ENCODE measurements at places on chromosomes 4 and X. TPM values are rescaled to one million over a fixed set of nuclear protein-coding genes. Genes with fewer than 3 reads are reported as not detected.

- no peak for DNase-seq
These were observed 3.6 kb upstream of the SPP1 start for GRCh38 chr4:87971866-87972265.

DNA sequence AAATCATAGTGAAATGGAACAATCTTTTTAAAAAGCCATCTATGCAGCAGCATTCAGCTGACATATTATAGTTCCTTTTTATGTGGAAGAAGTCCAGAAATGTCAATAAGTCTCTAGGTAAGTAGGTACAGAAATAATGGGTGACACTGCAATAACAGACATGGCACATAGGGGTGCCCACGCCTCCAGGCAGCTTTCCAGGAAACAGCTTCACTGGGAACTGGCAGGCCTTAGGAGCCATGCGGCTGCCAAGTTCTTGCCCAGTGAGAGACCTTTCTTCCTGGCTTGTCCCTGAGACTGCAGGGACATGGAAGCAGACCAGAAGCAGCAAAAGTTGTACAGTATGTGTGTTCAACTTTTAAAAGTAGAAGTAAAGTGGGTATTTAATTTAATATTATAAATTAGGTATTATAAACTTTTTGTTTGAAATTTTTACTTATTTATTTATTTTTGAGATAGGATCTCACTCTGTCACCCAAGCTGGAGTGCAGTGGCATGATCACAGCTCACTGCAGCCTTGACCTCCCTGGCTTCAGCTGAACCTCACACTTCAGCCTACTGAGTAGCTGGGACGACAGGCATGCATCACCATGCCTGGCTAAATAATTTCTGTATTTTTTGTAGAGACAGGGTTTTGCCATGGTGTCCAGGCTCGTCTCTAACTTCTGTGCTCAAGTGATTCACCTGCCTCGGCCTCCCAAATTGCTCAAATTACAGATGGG is 12.1 kb upstream of the ETNPPL start:
- no peak for DNase-seq

DNA sequence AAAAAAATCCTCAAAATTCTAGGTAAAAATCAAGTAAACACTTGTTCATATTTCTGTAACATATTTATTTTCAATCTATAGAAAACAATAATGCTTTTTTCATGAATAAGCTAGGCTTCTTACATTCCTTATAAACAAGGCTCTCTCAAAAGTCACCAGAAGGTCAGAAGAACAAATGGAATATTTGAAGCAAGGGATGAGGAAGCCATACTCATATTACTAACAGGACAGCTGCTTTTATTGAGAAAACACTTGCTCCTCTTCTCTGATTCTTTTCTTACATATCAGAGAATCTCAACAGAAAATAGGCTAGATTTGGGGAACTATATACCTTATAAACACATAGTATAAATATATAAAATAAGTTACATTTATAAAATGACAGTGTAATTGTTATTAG is 67.9 kb downstream of the METTL14 start:
- DNase-seq, result no peak

- no peak for DNase-seq
These were observed 598.4 kb upstream of the FAM241A start for GRCh38 chr4:111546881-111547280.

DNA sequence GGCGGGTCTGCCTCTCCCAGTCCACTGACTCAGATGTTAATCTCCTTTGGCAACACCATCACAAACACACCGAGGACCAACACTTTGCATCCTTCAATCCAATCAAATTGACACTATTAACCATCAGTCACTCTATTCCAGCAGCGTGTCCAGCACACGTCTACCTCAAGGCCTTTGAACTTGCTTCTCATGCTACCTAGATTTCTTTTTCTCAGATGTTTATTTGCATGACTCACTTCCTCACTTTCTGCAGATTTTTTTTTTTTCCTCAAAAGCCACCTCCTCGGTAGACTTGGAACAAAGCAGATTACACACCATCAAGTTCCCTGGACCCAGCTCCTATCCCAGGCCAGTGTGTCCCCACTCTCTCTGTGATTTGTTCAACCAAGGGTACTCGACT is 49.5 kb downstream of the SUPT20HL2 start:
- DNase-seq, result no peak

DNA sequence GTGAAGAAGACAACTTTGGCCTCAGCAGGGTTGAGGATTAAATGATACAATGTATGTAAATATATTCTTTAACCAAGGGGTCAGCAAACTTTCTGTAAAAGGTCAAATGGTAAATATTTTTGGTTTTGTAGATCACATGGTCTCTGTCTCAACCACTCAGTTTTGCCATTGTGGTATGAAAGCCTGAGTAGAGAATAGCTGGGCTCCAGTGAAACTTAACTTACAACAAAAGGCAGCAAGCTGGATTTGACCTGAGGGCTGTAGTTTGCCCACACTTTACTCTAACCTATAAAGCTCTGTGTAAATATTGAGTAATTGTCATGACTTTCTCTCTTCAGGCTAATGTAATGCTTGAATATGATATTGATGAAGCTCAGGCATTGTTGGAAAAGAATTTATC is 19.6 kb downstream of the VBP1 start:
- peak; percentile 15 for DNase-seq

DNA sequence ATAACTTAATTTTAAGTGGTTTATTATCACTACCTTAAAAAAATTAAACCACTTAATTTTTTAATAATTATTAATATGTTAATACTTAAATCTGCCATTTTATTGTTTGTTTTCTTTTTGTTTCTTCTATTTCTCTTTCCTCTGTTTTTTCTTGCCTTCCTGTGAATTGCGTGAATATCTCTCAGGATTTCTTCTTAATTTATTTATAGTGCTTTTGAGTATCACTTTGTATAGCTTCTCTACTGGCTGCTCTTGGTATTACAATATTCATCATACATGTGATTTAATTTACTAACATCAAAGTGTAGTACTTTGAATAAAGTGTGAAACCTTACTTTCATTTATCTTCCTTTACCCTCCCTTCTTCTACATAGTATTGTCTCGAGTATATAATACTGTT is 349.5 kb upstream of the CPXCR1 start:
- no peak for DNase-seq

GRCh38 chr4:163606896-163607691 is 112.6 kb downstream of the TMA16 start:
- no peak for DNase-seq

DNA sequence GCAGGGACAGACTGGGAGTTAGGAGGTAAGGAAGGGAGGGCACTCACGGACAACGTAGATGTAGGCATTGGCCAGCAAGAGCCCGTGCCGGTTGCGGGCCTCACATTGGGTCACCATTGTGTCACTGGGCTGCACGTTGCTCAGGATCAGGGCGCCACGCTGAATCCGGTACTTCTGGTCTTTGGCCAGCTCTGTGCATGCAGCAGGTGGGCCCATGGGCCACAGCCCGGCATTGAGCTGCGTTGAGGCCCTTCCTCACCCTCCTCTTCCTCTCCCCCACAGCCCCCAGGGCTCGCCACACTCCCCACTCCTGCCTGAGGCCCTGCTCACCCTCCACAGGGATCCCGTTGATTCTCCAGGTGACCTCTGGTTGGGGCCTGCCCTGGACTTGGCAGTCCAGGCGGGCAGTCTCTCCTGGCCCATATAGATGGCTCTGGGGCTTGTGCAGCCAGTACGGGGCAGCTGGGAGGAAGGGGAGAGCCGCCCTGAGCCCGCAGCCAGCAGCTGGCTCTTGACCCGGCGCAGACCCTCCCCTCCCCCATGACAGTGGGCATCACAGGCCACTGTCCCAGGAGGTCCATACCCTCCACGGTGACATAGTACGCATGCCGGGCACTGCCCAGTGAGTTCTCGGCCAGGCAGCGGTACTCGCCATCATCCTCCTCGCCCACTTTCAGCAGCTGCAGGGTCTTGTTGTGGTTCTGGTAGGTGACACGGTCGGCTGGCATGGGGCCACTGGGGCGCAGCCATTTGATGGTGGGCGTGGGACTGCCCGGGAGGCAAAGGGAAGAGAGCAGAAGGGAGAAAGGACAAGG is 16.3 kb downstream of the L1CAM start:
- DNase-seq, result no peak

DNA sequence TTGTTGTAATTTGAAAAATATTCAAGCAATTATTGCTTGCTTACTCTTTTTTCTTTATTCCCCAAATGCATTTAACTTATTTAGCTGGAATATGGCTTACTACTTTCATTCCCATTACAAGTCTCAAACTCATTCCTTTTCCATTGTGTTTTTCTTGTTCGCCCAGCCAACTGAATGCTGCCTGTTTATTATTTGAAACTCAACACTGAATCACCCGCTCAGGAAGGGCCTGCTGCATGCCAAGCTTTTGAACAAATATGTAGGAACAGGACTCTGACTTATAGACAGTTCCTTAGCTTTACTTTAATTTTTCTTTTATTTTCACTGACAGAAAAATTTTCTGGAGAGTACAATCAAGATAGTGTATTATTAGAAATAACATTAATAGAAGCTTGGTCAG is 12.9 kb downstream of the PCDH18 start:
- DNase-seq, result no peak

DNA sequence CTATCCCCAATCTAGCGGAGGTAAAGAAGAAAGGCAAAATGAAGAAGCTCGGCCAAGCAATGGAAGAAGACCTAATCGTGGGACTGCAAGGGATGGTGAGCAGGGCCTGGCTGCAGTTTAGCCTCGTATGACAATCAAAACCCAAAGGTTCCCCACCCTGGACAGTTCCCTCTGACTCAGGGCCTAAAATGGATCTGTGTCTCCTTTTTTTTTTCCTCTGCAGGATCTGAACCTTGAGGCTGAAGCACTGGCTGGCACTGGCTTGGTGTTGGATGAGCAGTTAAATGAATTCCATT is 986 bp downstream of the HDAC6 start:
- no peak for DNase-seq

The SPOCK3 gene
- total RNA-seq, result not detected

GRCh38 chr4:138114434-138114833 is 127.7 kb downstream of the SLC7A11 start:
- DNase-seq, result peak; percentile 21

The PAGE5 gene
- total RNA-seq, result not detected

The HOPX gene
- under 0.01 TPM for total RNA-seq

DNA sequence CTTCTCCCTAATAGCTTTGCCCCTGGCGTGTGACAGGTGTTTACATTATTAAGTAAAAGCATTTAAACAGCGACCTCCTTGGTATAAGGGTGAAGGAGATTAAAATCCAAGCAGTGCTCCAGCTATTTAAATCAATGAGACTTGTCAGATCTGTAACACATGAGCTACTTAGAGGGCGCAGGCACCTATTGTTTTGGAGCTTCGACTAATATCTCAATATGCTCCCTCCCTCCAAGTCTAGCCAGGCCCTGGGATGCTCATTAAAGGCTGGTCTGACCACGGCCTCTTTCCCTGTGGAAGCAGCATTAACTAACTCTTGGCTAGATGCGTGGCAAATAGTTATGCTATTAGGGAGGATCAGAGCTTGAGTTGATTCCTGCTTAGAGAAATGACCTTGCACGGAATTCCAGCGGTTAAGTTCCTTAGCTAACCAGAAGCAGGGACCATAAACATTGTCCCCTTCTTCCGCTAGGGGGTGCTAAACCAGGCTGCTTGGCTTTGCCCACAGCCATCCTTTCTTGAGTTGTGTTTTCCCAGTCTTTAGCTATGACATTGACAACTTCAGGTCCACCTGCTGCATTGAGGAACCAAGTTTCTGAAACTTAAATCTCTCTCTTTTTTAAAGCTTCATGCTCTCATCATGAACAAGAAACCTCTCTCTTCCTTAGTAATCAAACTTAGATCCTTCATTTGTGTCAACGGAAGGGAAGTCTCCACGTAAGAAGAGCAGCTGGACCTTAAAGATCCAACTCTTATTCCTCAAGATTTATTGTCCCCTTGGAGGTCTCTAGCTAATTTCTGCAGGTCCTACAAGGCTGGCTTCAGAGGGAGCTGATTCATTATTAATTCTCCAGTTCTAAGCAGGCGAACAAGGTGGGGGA is 80.7 kb upstream of the IGFBP7 start:
- peak; percentile 16 for DNase-seq

DNA sequence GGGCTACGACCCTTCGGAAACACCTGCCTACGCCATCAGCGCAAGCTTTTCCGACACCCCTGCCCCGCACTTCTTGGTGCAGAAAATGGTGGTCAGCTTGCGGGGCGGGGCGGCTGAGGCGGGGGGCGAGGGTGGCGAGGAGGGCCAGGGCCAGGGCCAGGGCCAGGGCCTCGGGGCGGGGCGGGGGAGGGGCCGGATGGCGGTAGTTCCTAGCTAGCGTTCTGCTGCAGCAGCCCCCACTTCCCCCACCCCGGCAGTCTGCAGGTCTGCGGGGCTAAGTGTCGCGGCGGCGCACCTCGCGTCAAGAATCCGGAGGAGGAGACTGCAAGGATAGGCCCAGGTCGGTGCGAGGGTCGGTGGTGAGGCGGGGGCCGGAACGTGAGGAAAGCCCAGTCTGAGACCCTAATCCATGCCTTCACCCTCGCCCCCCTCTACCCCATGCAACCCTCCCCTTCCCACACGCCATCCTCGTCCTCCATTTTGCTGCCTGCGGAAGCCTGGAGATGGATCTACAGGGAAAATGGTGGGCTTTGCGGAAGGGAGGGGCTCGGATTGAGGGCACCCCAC is 600 bp downstream of the BEX4 start:
- DNase-seq, result peak; percentile 4

DNA sequence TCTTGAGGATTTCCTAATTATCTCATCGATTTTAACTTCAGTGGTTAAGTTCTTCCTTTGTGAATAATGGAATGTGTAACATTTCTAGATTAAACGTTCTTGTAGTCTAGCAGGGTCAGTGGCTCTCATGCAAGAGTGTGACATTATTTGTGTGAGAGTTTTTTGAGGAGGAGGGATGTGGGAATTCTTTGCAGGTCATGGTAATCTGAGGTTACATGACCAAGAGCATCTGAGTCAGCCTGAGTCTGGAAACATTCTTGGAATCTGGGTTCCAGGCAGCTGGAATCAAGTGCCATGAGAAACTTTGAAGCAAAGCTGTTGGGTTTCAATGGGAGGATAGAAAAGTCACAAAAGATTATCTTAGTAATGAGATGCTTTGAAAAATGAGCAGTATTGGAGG is 49.5 kb downstream of the GK start:
- DNase-seq, result peak; percentile 79

- no peak for DNase-seq
These were observed 40.5 kb upstream of the GLRB start for GRCh38 chr4:157035471-157035870.

The CNKSR2 gene
- 4.7 TPM for total RNA-seq

The EFHC2 gene
- total RNA-seq, result 0.32 TPM
